ENCODE measurements at places on chromosomes 5 and 9.

GRCh38 chr9:111301195-111301594 lies 28.8 kb downstream of the OR2K2 start:
- DNase-seq = no peak

GRCh38 chr5:137833463-137833862 lies 34.2 kb upstream of the MYOT start:
- DNase-seq = no peak

- no peak for DNase-seq
These were observed 19.0 kb downstream of the SNX24 start for GRCh38 chr5:122864400-122864799.

- DNase-seq = no peak
These were observed 2.9 kb downstream of the SPTAN1 start for GRCh38 chr9:128555180-128555721.

DNA sequence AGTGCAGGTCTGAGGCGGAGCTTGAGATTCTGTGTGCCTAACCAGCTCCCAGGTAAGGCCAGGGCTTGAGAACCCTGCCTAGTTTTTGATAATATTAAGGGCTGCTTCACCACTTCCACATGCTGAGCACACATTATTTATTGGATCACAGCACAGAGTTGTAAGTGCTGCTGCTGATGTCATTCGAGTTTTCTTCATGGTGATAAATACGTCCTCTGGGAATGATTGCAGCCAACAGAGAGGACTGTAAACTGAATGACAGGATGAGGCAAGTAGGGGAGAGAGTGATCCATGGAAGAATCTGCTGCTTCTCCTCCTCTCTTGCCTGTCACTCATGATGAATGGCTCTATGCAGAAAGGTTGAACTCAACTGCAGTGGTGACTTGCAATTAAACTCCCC lies 77.9 kb upstream of the VPS13A start:
- no peak for DNase-seq

GRCh38 chr5:65927503-65928321 lies 1.3 kb downstream of the ERBIN start:
- DNase-seq = no peak

DNA sequence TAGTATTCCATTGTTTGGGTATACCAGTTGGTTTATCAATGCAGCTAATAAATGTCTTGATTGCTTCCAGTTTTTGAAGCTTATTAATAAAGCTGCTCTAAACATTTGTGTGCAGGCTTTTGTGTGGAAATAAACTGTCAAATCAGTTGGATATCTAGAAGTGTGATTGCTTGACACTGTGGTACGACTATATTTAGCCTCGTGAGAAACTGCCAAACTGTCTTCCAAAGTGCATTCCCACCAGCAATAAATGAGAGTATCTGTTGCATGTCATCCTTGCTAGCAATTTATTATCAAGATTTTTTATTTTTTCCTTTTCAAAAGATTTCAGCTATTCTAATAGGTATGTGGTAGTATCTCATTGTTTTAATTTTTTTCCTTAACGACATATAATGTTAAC lies 37.5 kb downstream of the NMUR2 start:
- DNase-seq = no peak

DNA sequence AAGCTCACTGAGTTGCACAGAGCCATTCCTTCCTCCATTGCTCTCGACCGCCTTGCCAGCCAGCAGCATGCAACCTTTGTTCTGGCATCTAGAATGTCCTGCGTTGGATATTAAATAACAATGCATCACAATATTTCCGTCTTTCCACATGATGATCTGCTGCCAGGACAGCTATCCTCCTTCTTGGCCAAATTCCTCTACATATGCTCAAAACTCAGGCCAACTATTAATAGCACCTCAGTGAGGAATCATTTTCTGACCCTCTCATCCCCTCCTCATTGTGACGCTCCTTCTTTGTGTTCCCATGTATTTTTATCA lies 128.6 kb downstream of the MYO10 start:
- no peak for DNase-seq

DNA sequence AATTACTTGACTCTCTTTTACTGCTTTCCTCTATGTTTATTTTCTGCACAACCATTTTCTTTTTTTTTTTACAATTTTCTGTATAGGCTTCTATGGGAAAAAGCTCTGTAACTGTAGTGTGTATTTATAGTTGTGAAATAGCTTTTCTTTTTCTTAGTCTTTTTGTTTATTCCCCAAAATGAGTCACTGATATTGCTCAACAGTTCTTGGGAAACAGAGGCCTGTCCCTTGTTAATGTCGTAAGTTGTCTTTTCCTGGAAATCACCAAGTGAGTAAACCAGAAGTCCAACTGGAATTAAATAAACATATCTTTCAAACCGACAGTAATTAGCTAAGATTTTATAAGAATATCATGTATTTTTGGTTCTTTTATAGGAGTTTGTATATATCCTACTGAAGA lies 325.1 kb upstream of the PRR16 start:
- DNase-seq = no peak
